ENCODE measurements at places on chromosomes 2 and 18. TPM values are rescaled to one million over a fixed set of nuclear protein-coding genes. Genes with fewer than 3 reads are reported as not detected.

GRCh38 chr18:44325903-44326635, 354.6 kb upstream of the SETBP1 start:
- no peak overlapping the region for H3K4me3 ChIP-seq
- no peaks in the 10 kb centered on the region for H3K4me1 ChIP-seq
- DNase-seq, result no peak
- no peaks in the 10 kb centered on the region for H3K27me3 ChIP-seq
- no peaks in the 10 kb centered on the region for H3K36me3 ChIP-seq

Gene DDX1
- 47.8 TPM for polyA plus RNA-seq

DNA sequence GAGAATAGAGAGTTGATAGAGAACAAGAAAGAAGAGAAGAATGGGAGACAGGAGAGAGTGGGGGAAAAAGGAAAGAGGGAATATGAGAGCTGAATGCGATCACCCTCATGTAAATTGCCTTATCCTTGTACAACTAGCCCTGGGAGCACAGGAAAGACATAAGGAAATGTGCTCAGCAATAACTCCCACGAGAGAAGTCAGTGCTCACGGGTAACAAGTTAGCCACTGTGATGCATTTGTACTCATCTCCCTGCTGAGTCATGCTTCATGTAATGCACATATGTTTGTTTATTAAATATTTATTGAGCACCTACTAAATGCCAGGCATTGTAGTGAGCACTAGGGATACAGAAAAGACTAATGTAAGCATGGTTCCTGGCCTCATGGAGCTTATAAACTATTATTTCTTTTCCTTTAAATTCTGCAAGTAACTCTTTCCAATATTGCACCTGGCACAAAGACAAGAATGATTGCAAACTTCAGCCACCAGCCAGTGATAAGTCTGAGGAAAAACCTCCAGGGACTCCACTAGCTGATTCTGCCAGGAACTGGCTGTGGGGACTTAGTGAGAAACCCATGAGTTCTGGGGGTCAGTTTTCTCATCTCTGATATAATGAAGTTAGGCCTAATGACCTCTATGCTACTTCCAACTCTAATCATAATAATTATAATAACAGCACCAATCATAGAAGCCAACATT, 124.1 kb downstream of the LNPK start:
- no peak for DNase-seq
- no peak overlapping the region for H3K4me3 ChIP-seq
- peaks cover 2% of the 10 kb centered on the region for H3K27me3 ChIP-seq
- H3K4me1 ChIP-seq, result no peaks in the 10 kb centered on the region

Gene LYG1
- polyA plus RNA-seq, result 0.46 TPM

GRCh38 chr18:30622104-30622503, 420.4 kb downstream of the DSC3 start:
- H3K36me3 ChIP-seq, result no peaks in the 10 kb centered on the region
- H3K4me3 ChIP-seq, result no peak overlapping the region
- DNase-seq, result no peak
- no peaks in the 10 kb centered on the region for H3K27me3 ChIP-seq

DNA sequence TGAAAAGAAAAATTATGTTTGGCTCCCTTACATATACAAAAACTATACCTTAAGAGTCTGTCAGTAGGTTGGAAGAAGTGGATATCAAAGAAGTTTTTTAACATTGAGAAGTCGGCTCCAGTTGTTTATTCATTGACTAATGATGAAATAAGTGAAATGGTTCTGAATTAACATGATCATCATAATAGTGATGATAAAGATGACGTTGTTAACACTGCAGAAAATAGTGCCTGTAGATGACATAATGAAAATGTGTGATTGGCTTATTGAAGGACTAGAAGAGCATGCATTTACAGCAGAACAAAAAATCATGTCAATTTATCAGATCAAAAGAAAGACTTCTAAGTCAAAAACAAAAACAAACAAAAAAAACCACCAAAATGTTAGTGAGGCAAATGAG, 1125.4 kb upstream of the NXPH2 start:
- no peak overlapping the region for H3K27ac ChIP-seq
- no peak overlapping the region for H3K4me3 ChIP-seq
- no peaks in the 10 kb centered on the region for H3K4me1 ChIP-seq
- no peaks in the 10 kb centered on the region for H3K36me3 ChIP-seq
- H3K27me3 ChIP-seq, result no peaks in the 10 kb centered on the region

Gene ELOA2
- polyA plus RNA-seq, result not detected

GRCh38 chr2:235642446-235643098, 148.7 kb downstream of the AGAP1 start:
- no peaks in the 10 kb centered on the region for H3K27me3 ChIP-seq
- H3K36me3 ChIP-seq, result no peaks in the 10 kb centered on the region
- H3K27ac ChIP-seq, result no peak overlapping the region
- no peak for DNase-seq
- H3K4me3 ChIP-seq, result no peak overlapping the region
- no peaks in the 10 kb centered on the region for H3K4me1 ChIP-seq

Gene FOXD4L1
- 0.32 TPM for polyA plus RNA-seq

Gene CXCR1
- polyA plus RNA-seq, result 0.94 TPM

Gene HOXD12
- polyA plus RNA-seq, result not detected

DNA sequence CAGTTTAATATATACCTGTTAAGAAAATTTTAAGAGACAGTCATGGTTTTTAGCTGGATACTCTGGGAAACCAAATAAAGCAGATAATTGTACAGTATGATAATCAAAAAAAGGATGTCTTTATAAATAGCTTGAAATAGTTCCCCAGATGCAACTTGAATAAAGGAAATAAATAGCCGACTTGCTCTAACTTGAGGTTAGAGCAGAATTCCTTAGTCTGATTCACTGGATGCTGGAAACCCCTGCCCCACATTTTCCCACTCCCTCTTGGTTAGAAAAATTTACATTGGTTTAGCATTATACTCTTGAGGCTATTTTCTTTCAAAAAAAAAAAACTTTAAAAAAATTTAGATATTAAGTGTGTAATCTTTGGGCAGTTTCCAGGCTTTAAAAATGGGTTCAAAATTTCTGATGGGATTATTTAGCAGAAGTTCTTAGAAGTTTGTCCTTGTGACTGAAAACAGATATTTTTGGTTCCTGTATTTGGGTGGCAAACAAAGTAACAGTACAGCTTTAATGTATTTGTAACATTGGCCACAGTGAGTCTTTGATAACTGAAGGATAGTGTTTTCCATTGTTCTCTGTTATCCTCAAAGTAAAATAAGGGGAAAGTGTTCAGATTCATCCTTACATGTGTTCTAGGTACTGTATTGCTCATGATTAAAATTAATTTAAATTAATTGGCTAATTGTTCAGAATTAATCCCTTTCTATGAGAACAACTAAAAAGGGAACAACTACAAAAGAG, 39.6 kb downstream of the ITGAV start:
- H3K27ac ChIP-seq, result no peak overlapping the region
- H3K36me3 ChIP-seq, result peaks cover 3% of the 10 kb centered on the region
- DNase-seq, result no peak
- H3K4me1 ChIP-seq, result no peaks in the 10 kb centered on the region

Gene ONECUT2
- polyA plus RNA-seq, result not detected

DNA sequence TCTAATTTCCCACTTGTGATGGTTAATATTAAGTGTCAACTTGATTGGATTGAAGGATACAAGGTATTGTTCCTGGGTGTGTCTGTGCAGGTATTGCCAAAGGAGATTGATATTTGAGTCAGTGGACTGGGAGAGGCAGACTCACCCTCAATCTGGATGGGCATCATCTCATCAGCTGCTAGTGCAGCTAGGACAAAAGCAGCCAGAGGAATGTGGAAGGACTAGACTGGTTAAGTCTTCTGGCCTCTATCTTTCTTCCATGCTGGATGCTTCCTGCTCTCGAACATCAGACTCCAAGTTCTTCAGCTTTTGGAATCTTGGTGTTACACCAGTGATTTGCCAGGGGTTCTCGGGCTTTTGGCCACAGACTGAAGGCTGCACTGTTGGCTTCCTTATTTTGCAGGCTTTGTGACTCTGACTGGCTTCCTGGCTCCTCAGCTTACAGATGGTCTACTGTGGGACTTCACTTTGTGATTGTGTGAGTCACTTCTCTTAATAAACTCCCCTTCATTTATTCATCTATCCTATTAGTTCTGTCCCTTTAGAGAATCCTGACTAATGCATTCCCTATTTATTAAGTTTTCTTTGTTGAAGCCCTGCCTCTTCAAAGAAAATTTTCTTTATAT, 1087.5 kb upstream of the NXPH2 start:
- no peak overlapping the region for H3K4me3 ChIP-seq
- H3K27me3 ChIP-seq, result no peaks in the 10 kb centered on the region
- H3K4me1 ChIP-seq, result no peaks in the 10 kb centered on the region
- no peak overlapping the region for H3K27ac ChIP-seq
- no peak for DNase-seq

DNA sequence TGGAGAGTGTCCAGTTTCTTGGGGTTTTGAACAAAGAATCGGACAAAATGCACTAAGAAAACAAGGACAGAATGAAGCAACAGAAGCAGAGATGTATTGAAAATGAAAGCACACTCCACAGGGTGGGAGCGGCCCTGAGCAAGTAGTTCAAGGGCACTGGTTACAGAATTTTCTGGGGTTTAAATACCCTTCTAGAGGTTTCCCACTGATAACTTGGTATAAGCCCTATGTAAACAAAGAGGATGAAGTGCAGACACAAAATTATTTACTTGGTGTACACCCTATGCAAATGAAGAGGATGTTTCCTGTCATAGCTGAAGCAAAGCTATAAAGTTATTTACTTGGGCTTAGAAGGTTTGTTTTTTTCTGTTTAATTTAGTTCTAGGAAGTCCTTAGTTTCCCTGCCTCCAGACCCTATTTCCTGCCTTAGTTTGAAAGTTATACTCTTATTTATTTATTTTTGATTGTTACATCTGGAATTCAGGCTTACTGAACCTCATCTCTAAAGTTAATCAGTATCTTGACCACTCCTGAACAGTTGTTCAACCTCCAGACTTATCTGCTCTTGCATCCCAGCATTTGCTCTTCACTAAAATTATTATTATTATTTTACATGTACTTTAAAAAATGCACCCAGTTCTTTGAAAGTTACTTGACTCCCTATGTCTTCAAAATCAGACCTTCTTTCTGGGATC, 193.5 kb downstream of the SPP2 start:
- peaks cover 15% of the 10 kb centered on the region for H3K4me1 ChIP-seq
- no peaks in the 10 kb centered on the region for H3K36me3 ChIP-seq
- DNase-seq, result peak; percentile 3
- H3K27me3 ChIP-seq, result no peaks in the 10 kb centered on the region
- H3K4me3 ChIP-seq, result peak overlapping the region; percentile 72

DNA sequence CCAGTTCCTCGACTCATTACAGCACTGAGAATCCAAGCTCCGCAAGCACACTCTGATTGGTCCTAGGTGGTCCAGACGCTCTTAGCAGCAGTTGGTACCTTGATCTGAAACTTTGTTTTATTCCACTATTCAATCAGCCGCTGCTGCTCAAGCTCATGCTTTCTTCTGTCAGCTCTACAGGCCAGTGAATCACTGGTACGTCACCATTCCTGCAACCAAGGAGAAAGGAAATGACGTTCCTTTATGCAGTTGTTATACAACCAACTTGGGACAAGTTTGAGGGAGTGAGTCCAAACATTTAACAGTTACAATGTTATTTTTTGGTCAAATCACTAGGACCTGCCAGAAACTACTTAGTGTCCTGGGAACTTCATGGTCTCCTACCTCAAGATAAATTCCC, 398.8 kb upstream of the TMEFF2 start:
- no peak overlapping the region for H3K4me3 ChIP-seq
- H3K4me1 ChIP-seq, result no peaks in the 10 kb centered on the region
- DNase-seq, result no peak
- no peaks in the 10 kb centered on the region for H3K27me3 ChIP-seq
- no peak overlapping the region for H3K27ac ChIP-seq

Gene TMEM169
- 8.0 TPM for polyA plus RNA-seq

GRCh38 chr18:43719267-43719795, 442.0 kb upstream of the SYT4 start:
- H3K27me3 ChIP-seq, result no peaks in the 10 kb centered on the region
- H3K36me3 ChIP-seq, result no peaks in the 10 kb centered on the region
- H3K4me1 ChIP-seq, result no peaks in the 10 kb centered on the region
- DNase-seq, result no peak
- H3K4me3 ChIP-seq, result no peak overlapping the region

- no peak overlapping the region for H3K27ac ChIP-seq
- H3K27me3 ChIP-seq, result peaks cover 2% of the 10 kb centered on the region
- DNase-seq, result peak; percentile 32
- H3K4me1 ChIP-seq, result no peaks in the 10 kb centered on the region
- no peak overlapping the region for H3K4me3 ChIP-seq
Observed at GRCh38 chr18:48446582-48447225, 37.5 kb upstream of the ZBTB7C start.

Gene GPR39
- polyA plus RNA-seq, result not detected

- H3K4me3 ChIP-seq, result no peak overlapping the region
- peaks cover 23% of the 10 kb centered on the region for H3K4me1 ChIP-seq
- no peak overlapping the region for H3K27ac ChIP-seq
Observed at GRCh38 chr2:17756668-17757067, 2.7 kb downstream of the GEN1 start.

Gene LYPD6B
- polyA plus RNA-seq, result not detected

Gene NRP2
- 0.64 TPM for polyA plus RNA-seq

DNA sequence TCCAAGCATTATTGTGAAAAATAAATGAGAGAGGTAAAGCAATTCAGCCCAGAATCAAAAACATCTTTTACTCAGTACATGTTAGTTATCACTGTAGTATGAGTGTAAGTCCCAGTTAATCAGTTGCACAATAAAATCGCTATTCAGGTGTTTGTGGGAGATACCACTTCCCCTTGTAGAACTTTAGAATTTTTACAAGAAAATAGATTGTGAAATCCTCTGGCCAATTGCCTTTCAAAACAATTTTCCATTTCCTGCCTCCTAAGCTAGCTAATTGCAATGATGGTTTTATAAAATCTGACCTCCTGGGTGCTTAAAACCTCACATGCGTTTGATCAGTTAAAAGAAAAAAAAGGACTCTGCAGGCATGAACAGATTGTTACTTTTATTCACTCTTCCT, 332.5 kb downstream of the PID1 start:
- no peak overlapping the region for H3K27ac ChIP-seq
- no peaks in the 10 kb centered on the region for H3K27me3 ChIP-seq
- no peaks in the 10 kb centered on the region for H3K4me1 ChIP-seq
- no peaks in the 10 kb centered on the region for H3K36me3 ChIP-seq
- H3K4me3 ChIP-seq, result no peak overlapping the region

DNA sequence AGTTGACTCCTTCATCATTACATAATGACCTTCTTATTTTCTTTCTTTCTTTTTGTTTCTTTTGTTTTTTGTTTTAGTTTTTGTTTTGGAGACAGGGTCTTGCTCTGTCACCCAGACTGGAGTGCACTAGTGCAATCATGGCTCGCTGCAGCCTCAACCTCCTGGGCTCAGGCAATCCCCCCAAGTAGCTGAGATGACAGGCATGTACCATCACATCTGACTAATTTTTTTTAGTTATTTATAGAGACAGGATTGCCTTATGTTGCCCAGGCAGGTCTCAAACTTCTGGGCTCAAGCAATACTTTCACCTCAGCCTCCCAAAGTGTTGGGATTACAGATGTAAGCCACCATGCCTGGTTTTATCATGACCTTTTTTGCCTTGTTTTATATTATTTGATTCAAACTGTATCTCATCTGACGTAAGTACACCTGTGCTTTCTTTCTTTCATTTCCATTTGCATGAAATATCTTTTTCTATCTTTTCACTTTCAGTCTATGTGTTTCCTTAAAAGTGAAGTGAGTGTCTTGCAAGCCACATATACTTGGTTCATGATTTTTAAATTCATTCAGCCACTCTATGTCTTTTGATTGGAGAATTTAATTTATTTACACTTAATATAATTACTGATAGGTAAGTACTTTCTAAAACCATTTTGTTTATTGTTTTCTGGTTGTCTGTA, 39.1 kb downstream of the SP100 start:
- H3K4me3 ChIP-seq, result peak overlapping the region; percentile 27
- no peaks in the 10 kb centered on the region for H3K27me3 ChIP-seq
- no peak for DNase-seq
- H3K27ac ChIP-seq, result no peak overlapping the region
- H3K4me1 ChIP-seq, result peaks cover 17% of the 10 kb centered on the region

All from CD4-positive, CD25-positive, alpha-beta regulatory T cell (primary cell).